ENCODE measurements at places on chromosomes 3 and 15.

DNA sequence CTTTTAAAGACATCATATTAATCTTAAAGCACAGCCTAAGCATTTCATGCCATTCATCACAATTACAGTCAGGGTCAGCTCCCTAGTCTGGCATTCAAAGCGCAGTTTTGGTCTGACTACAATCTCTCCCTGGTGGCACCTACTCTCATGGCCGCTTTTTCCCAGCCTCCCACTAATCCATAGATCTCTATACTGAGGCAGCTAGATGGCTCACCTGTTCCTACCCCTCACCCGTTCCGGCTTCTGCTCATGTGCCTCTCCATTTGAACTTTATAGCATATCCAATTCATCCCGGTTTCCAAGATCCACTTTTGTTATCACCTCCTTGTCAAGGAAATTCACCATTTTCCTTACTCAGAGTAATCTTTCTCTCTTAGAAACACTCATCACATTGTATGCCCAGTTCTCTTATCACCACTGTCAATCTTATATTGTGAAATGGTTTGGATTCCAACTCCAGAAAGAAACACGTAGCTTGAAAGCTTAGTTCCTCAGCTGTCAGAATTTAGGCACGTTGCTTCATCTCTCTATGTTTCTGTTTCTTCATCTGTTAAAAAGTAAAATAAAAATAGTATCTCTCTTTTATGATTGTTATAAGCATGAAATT lies 220.0 kb upstream of the UBE2E2 start:
- DNase-seq = no peak

GRCh38 chr3:24181256-24181655 lies 236.2 kb downstream of the NR1D2 start:
- DNase-seq = no peak

DNA sequence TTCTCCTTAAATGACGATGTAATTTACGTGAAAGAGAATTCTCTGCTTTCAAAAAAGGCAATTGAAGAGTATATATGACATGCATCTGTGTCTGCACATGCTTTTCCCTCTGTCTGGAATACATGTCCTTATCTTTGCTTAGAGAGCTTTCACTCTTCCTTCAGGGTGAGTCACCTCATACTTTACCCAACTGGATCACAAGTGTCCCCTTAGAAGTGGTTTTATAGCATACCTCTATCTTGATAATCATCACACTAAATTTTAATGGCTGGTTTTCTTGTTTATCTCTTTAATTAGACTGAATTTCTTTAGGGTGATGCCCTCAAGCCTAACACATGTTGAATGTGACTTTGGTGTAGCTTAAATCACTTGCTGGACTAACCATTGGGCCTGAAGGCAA lies 178.9 kb downstream of the SV2B start:
- no peak for DNase-seq

DNA sequence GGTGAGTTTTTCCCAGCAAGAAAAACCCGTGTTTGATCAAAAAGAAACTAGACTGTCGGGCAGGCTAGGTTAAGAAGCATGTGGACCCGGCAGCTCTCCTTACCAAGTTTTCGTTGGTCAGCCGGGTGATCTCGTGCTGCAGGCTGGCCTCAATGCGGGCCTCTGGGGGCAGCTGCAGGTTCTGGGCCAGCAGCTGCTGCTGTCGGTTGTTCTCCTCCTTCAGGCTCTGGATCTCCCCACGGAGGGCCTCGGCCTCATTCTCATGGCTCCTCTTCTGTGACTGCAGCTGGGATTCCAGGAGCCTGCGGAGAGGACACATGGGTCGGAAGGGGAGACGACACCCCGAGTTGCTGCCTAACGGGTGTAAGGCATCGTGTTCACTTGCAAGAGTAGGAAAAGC lies 44.5 kb upstream of the MYO5C start:
- DNase-seq = peak; percentile 85

DNA sequence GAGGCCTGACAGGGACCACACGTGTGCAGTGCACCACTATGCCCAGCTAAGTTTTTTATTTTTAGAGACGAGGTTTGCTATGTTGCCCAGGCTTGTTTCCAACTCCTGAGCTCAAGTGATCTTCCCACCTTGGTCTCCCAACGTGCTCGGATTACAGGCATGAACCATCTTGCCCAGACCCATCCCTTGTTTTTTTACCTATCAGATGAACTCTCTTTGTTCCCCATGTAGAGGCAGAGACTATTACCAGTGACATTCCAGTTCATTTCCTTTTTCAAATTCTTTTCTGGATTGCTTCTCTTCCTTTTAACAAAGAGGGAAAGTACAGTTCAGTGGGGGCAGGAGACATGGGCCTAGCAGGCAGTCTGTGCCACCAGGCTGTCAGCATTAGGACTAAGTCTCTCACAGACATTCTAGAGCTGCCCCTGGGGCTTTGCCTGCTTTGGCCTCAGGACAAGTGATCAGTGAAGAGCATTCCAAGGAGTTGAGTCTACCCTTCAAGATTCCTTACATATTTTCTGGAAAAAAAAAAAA lies 103.5 kb upstream of the SLC7A14 start:
- DNase-seq = peak; percentile 85

DNA sequence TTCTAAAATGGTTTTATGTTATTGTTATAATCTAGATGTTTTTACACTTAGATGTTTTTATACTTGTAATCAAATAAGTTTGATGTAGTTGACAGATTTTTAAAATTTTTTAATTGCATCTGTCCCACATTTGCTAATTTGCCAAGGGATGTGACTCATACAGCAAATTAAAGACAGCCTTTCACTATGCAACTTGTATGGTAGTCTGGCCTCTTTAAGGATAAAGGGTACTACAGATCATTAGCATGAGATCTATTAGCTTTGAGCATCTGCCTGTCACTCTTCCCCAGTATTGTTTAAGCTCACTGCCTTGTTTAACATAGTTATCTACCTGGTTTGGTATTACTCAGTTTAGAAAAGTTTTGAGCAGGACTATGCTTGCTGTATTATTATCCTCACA lies 83.0 kb downstream of the NPTN start:
- DNase-seq = no peak

DNA sequence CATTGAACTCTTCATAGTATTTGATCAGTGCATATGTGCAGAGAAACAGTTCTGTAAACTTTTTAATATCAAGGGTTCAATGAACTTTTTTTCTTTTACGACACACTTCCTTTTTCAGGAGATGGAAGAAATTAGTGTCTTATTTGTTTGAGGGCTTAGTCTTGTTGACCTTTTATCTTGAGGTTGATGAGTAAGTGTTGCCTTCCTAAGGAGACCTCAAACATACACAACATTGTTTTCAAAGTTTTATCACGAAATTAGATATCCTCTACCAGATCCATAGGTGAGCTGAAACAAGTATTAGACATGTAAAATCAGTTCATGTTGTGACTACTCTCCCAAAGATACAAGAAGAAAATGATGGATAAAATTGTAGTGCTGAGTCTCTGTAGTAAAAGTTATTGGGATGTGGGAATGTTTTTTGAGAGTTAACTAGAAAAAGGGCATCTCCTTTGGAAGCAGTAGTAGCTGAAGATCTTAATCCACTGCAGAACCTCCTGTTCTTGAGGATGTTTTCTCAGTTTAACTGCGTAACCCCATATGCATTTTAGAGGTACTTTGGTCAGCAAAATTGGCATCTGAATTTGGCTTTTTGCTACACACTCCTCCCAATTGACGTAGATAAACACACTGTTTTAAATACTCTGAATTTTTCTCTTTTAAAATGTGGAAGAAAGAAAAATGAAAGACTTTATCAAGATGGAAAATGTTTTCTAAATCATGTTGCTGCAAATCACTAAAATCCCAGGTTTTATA lies 116.8 kb downstream of the GALK2 start:
- peak; percentile 25 for DNase-seq

- no peak for DNase-seq
Measured at GRCh38 chr15:66959875-66960274, 105.5 kb upstream of the SMAD3 start.

GRCh38 chr15:75059607-75060006 lies 36.2 kb downstream of the PPCDC start:
- no peak for DNase-seq

GRCh38 chr3:37096288-37096687 lies 78.1 kb downstream of the LRRFIP2 start:
- peak; percentile 53 for DNase-seq

All from LHCN-M2 (cell line).